HCT116 (cell line): ENCODE measurements at places on chromosomes 7 and 10. TPM values are rescaled to one million over a fixed set of nuclear protein-coding genes. Genes with fewer than 3 reads are reported as not detected.

GRCh38 chr7:15495170-15495569 is 66.6 kb downstream of the AGMO start:
- DNase-seq, result no peak
- no peak overlapping the region for H3K27ac ChIP-seq
- no peaks in the 10 kb centered on the region for H3K36me3 ChIP-seq
- no peaks in the 10 kb centered on the region for H3K4me1 ChIP-seq
- no peak overlapping the region for H3K4me3 ChIP-seq

POLR2J2 gene
- 6.2 TPM for total RNA-seq

IDI2 gene
- not detected for total RNA-seq

DNA sequence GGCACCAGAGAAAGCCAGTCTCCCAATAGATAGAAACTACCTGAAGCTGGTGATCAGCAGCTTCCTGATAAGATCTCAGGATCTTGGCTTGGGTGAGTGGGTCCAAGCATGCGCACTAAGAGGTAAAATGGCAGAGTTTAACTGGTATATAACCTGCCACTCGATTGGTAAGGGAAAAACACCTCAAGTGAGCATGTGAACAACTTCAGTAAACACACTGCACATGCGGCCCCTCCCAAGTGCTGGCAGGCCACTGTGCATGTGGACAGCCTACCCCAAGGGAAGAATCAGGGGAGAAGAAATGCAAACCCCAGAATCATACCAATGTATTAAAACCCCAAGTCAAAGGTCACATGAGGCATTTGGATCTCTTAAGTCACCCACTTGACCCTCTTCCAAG is 17.7 kb upstream of the PON1 start:
- no peak for DNase-seq
- no peaks in the 10 kb centered on the region for H3K27me3 ChIP-seq
- no peak overlapping the region for H3K4me3 ChIP-seq
- H3K36me3 ChIP-seq, result no peaks in the 10 kb centered on the region
- H3K27ac ChIP-seq, result no peak overlapping the region
- no peaks in the 10 kb centered on the region for H3K4me1 ChIP-seq

SEMA3C gene
- total RNA-seq, result 25.3 TPM

GRCh38 chr10:34802692-34803091 is 12.4 kb downstream of the PARD3 start:
- H3K27me3 ChIP-seq, result no peaks in the 10 kb centered on the region
- H3K36me3 ChIP-seq, result no peaks in the 10 kb centered on the region
- peak overlapping the region; percentile 19; the same call in 1 of the 2 replicates for H3K27ac ChIP-seq
- H3K4me3 ChIP-seq, result no peak overlapping the region
- peaks cover 42% of the 10 kb centered on the region for H3K4me1 ChIP-seq
- peak; percentile 65 for DNase-seq

CADPS2 gene
- total RNA-seq, result 7.5 TPM

DNA sequence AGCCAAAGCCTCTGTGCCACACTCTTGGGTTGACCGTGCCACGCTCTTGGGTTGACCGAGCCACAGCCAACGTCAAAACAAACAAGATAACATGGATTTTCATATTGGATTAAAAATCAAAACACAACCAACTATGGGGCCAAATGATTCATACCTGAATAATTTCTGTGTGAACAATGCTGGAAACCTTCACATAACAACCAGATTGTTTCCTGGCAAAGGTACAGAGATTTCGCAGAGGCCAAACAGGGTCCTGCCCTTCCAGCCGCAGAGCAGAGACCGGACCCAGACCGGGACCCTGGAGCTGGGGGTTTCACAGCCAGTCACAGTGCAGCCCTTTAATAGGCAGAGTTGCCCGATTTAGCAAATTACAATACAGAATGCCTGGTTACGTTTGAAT is 40.5 kb downstream of the ITIH5 start:
- H3K27me3 ChIP-seq, result peaks cover 14% of the 10 kb centered on the region; the same call in 1 of the 2 replicates
- no peaks in the 10 kb centered on the region for H3K36me3 ChIP-seq
- no peak overlapping the region for H3K27ac ChIP-seq
- H3K4me1 ChIP-seq, result no peaks in the 10 kb centered on the region

NRAP gene
- not detected for total RNA-seq

- DNase-seq, result no peak
- H3K4me3 ChIP-seq, result no peak overlapping the region
- peaks cover 17% of the 10 kb centered on the region for H3K4me1 ChIP-seq
- no peaks in the 10 kb centered on the region for H3K27me3 ChIP-seq
- H3K36me3 ChIP-seq, result peaks cover 30% of the 10 kb centered on the region
Observed at GRCh38 chr10:101993221-101993620, 62.8 kb downstream of the ARMH3 start.

- no peaks in the 10 kb centered on the region for H3K36me3 ChIP-seq
- no peak overlapping the region for H3K27ac ChIP-seq
- H3K4me1 ChIP-seq, result no peaks in the 10 kb centered on the region
- peak; percentile 39 for DNase-seq
Observed at GRCh38 chr7:108114117-108114841, 15.9 kb downstream of the LAMB4 start.

GRCh38 chr10:101099901-101100300 is 31.2 kb upstream of the TLX1 start:
- peaks cover 13% of the 10 kb centered on the region for H3K4me1 ChIP-seq
- no peak overlapping the region for H3K4me3 ChIP-seq
- no peak overlapping the region for H3K27ac ChIP-seq
- H3K36me3 ChIP-seq, result no peaks in the 10 kb centered on the region
- DNase-seq, result no peak

DNA sequence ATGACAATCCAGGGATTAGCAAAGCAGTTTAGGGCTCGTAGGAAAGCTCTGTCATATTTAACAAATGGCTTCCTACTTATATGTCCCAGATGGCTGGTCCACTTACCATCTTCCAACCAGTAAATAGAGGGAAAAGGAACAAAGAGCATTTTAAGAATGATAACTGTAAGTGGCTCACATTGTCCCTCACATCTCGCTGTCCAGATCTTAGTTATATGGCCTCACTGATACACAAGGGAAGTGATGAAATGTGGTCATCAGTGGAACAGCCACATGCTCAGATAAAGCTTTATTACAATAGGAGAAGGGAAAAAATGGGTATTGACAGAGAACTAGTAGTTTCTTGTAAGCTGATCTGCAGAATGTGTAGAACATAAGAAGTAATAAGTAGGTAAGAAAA is 35.8 kb downstream of the IQUB start:
- no peak overlapping the region for H3K27ac ChIP-seq
- no peaks in the 10 kb centered on the region for H3K4me1 ChIP-seq
- no peaks in the 10 kb centered on the region for H3K27me3 ChIP-seq
- H3K36me3 ChIP-seq, result no peaks in the 10 kb centered on the region

DNA sequence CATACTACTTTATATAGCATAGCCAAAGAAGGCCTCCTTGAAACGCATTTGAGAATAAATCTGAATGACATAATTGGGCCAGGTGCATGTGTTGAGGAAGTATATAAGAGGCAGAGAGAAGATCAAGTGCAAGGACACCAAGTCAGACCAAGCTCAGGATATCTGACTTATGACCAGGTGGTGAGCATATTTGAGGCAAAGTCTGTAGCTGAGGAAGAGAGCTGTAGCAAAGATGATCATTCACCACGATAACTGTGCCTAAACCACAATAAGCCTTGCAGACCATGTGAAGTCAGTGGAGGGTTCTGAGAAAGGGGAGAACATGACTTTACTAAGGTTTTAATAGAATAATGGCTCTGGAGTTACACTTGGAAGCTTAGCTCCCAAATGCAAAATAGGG is 292.3 kb downstream of the SORCS1 start:
- no peaks in the 10 kb centered on the region for H3K36me3 ChIP-seq
- H3K4me1 ChIP-seq, result no peaks in the 10 kb centered on the region
- no peak overlapping the region for H3K27ac ChIP-seq

DNA sequence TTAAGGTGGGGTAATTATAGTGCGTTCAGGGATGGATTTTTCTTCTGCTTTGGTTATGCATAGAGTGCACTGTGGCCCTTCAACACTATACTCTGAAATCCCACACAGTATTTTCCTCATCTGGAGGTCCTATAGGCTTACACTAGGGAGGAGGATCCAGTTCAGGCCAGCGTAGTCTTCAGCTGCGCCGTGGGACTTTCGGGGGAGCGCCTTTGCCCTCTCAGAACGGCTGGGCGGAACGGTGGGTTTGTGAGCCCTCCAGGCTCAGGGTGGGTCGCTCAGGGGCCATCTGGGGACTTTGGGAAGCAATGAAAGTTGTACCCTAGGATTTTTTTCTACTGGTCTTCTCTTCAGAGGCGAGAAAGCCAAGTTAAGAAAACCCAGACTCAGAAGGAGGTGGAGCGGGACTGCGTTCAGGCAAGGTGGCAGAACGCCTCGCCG is 652 bp upstream of the VPS26A start:
- H3K27ac ChIP-seq, result peak overlapping the region; percentile 75
- H3K4me3 ChIP-seq, result peak overlapping the region; percentile 84
- H3K36me3 ChIP-seq, result no peaks in the 10 kb centered on the region
- peak; percentile 41 for DNase-seq

DNA sequence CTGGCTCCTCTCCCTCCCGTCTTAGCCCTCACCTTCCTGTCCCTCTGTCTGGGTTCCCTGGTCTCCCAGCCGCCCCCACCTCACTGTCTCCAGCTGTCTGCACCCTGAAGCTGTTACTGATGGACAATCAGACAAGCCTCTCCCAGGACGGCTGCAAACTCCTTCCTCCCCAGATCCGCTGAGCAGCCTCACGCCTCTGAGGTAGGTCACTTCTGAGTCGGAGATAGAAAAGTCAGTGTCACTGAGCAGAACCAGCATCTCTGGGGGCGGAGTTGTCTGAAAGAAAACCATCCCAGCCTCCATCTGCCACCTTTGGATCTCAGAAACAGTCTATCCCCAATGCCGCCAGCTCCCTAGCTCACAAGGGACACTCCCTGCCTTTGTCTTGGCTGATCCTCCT is 27.4 kb downstream of the FAM241B start:
- no peak overlapping the region for H3K4me3 ChIP-seq
- H3K27ac ChIP-seq, result no peak overlapping the region
- peaks cover 4% of the 10 kb centered on the region; the same call in 1 of the 2 replicates for H3K27me3 ChIP-seq
- no peaks in the 10 kb centered on the region for H3K36me3 ChIP-seq
- no peak for DNase-seq

DNA sequence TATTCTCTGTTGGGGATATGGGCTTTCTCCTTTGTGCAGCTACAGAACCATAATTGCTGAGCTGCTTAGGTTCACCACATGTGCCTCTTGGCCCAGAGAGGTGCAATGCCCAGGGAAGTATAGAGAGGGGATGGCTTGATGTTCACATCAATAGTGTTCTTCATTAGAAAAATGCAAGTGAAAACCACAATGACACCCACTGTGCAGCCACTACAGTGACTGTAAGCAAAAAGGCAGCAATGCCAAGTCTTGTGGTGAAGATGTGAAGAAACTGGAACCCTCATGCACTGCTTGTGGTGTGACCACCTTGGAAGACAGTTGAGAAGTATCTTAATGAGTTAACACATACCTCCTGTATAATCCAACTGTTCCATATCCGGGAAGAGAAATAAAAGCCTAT is 318.9 kb upstream of the ZMIZ1 start:
- H3K36me3 ChIP-seq, result no peaks in the 10 kb centered on the region
- H3K27me3 ChIP-seq, result peaks cover 18% of the 10 kb centered on the region
- no peak overlapping the region for H3K4me3 ChIP-seq
- DNase-seq, result no peak
